Activated CD4-positive, alpha-beta T cell treated with anti-CD3 and anti-CD28 coated beads, Interleukin-2, amount 50 U/mL, for 4 hours (primary cell): ENCODE measurements at places on chromosomes 6 and 20.

DNA sequence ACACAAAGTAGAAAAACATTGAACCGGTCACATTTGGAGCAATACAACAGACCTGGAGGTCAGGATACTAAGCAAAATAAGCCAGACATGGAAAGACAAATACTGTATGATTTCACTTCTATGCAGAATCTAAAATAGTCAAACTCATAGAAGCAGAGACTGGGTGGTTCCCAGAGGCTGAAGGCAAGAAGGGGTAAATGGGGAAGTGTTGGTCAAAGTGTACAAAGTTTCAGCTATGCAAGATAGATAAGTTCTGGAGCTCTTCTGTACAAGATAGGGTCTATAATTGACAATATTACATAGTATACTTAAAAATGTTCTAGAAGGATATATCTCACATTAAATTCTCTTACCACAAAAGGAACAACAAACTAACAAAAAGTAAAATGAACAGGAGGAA lies 70.3 kb downstream of the TMEM244 start:
- DNase-seq: no peak

DNA sequence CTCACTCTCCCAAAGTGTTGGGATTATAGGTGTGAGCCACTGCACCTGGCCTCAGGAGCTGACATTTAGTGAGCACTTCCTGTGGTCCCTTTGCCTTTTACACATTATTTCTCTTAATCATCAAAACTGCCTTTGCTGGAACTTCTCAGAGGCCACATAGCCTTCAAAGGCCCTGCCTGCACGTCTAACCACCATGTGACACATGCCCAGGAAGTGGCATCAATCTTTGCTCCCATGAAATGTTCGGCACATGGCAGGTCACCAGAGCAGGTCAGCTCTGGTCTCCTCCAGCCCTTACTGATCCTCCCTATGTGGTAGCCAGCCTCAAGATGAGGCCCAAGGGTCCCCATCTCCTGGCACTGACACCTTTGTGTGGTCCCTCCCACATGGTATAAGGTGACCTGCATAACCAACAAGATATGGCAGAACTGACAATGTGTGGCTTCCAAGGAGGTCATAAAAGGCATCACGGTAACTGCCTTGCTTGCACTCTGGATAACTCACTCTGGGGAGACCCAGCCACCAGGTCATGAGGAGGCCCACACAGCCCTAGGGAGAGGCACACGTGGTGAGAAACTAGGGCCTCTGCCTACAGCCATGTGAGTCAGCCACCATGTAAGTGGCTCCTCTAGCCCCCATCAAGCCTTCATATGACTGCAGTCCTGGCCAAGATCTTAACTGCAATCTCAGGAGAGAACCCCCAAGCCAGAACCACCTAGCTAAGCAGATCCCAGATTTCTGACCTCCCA lies 28.8 kb upstream of the HMGA1 start:
- no peak for DNase-seq

- DNase-seq: no peak
Observed at GRCh38 chr6:125742464-125743120, 6.8 kb upstream of the HEY2 start.

GRCh38 chr6:3321042-3321441 lies 62.3 kb downstream of the PSMG4 start:
- DNase-seq: no peak

GRCh38 chr6:11122380-11122779 lies 10.9 kb upstream of the ERVFRD-1 start:
- DNase-seq: no peak

- no peak for DNase-seq
Observed at GRCh38 chr20:56911946-56912345, 282.8 kb downstream of the TFAP2C start.

- DNase-seq: no peak
Observed at GRCh38 chr6:149825292-149825691, 38.9 kb downstream of the LRP11 start.

DNA sequence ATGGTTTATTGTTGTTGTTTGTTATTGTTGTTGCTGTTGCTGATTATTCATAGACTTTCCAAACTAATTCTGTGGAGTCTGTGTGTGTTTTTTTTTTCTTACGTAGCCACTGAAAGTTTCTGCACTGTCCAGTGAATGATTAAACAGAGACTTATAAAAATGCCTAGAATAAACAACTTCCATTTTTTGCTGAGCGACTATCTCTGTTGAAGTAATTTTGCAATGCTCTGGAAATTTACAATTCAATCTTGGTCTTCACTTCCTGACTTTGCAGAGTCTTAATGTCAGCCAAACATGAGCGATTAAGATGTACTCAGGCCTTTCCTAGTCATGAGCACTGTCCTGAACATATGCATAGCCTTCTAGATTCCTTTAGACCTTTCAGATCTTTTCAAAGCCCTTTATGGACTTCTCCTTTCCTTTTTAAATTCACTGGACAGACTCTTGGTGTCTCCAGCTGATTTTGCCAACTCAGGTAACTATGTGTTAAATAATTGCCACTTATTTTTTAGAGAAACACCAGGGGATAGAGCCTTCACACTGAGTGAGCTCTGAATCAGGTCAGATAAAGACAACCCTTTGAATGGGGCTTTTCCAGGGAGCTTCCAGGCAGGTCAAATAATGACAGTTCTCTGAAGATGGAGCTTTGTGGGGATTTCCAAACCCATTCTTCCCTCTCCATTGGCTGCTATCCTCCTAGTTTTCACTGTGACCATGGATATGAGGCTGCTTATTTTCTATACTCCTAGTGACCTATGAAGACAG lies 622.8 kb upstream of the EPHA7 start:
- DNase-seq: no peak

DNA sequence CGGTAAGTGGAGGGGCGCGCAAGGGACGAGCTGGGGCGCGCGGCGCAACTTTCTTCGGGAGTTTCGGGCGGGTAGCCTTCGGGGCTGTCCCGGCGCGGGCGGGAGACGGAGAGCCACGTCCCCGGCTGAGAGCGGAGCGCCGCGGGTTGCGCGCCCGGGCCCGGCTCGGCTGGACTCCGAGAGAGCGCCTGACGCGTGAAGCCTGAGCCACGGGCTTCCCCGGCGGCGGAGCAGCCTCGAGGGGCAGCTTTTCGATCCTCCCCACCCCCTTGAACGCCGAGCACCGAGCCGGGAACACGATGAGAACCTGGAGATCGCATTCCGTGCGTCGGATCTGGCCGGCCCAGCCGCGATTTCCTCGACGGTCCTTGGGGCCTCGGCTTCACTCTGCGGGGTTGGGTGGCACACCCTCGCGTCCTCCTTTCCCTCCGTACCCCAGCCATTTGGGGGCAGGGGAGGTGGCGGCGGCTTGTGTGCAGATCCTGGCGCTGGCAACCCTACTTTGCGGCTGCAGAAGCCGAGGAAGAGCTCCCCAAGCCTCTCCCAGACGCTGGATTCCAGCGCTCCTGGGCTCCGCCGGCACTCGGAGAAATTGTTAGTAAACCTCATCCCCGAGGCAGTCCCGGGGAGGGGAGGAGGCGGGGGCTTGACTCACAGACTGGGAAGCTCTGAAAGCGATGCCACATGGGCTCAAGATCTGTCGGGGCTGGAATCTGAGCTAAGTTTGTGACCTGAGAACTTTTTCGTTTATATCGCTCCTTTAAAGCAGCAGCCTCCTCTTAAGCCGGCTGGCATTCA lies 572 bp downstream of the DSE start:
- peak; percentile 26 for DNase-seq

DNA sequence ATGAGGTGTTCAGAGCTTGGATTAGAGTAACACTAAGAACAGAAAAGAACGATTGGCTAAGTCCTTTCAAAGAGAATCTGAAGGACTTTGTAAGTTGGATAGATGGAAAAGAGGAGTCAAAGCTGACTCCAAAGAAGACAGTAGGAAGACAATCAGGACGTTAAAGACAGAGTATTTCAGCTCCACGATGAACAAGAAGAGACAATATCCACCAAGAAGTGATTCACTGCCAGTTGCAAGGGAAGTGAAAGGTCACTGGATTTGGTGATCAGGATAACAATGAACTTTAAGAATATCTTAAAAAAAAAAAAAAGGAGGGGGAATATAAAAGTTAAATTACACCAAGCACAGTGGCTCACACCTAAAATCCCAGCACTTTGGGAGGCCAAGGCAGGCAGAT lies 17.9 kb downstream of the REPS1 start:
- no peak for DNase-seq

- DNase-seq: no peak
Observed at GRCh38 chr20:43830883-43831282, 83.8 kb upstream of the TOX2 start.

DNA sequence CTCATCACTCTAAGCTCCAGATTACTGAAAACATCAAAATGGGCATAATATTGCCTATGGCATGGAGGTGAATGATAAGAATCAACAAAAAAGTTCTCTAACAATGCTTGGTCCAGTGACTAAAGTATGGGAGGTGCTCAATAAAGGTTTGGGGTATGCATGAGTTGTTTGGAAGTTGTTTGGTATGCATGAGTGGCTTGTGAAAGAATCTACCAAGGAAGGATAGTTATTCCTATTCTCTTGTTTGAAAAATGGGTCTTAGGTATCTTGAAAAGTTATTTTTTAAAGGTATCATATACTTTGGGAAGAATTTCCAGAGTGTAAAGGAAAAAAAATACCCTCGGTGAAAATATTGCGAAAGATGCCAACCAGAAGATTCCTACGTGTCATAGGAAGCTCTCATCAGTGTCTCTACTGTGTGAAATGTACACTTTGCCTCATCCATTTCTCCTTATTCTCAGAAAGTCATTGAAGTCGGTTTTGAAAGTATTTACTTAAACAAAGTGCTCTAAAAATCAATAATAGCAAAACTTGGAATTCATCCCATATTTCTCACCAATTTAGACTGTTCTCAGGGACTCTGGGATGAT lies 449.8 kb downstream of the ADGRB3 start:
- DNase-seq: no peak

DNA sequence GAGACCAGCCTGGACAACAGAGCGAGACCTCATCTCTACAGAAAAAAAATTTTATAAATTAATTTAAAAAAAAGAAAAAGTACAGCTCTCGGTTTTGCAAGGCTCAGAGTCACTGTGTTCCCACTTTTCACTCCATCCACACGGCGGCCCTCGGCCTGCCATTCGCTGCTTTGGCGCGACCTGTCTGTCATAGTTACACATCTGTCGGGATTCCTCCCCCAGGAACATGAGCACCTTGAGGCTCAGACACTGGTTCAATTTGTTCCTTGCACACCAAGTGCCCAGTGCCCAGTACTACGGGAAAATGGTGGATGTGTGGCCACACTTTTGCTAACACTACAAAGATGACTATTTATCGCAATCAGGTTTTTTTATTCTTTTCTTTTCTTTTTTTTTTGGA lies 8.4 kb downstream of the CTSZ start:
- no peak for DNase-seq

- DNase-seq: no peak
Observed at GRCh38 chr6:113644861-113645575, 212.1 kb upstream of the MARCKS start.

GRCh38 chr6:152846825-152847224 lies 96.2 kb downstream of the VIP start:
- no peak for DNase-seq

DNA sequence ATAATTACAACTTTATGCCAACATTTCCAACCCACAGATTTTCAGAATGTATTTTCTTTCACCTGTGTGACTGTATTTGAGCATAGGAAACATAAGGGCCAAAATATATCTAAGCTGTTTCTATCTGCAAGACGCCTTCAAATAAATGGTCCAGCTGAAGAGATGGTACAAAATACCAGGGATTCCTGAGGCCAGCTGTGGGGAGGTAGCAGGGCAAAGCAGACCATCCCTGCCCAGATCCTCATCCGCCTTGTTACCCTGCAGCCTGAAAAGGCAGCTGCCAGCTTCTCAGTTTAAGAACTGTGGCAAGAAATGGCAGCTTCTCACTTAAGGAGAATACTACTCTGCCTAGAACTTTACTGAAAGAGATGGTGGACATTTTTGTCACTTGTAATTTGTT lies 143.3 kb downstream of the KHDC1L start:
- no peak for DNase-seq

- DNase-seq: no peak
Observed at GRCh38 chr20:881051-881782, 34.9 kb downstream of the ANGPT4 start.

DNA sequence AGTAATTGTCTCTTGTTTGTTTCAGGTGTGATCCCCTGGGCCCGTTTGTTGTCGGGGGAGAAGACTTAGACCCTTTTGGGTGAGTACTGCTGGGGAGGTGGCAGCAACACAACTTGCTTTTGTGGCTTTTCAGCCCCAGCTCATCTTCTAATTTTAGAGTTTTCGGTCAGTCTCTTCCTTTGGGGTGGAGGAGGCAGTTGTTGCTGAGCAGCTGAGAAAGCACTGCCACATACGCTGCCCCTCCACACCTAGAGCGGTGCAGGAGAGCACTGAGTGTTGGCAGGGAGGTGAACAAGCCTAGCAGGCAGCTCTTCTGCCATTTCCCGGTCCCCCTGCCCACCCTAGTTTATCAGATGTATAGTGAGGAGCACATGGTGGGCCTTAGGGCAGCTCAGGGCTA lies 21.7 kb downstream of the TMEM74B start:
- DNase-seq: no peak

DNA sequence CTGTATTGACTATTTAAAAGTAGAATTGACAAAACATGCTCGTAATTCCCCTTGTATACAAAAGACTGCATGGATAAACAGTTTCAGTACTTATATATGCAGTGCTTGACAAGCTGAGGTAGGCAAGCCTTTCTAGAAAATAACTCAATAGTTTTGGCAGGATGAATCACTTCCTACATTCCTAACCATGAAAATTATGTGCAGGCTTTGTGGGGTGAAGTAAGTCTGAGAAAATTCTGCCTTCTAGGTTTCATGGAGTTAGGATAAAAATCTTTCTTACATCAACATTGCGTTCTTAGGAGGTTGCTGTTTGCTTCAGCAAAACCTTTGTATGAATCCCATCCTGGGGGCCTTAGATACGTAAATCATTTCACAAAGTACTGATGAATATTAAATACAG lies 801.4 kb upstream of the EYS start:
- DNase-seq: no peak

DNA sequence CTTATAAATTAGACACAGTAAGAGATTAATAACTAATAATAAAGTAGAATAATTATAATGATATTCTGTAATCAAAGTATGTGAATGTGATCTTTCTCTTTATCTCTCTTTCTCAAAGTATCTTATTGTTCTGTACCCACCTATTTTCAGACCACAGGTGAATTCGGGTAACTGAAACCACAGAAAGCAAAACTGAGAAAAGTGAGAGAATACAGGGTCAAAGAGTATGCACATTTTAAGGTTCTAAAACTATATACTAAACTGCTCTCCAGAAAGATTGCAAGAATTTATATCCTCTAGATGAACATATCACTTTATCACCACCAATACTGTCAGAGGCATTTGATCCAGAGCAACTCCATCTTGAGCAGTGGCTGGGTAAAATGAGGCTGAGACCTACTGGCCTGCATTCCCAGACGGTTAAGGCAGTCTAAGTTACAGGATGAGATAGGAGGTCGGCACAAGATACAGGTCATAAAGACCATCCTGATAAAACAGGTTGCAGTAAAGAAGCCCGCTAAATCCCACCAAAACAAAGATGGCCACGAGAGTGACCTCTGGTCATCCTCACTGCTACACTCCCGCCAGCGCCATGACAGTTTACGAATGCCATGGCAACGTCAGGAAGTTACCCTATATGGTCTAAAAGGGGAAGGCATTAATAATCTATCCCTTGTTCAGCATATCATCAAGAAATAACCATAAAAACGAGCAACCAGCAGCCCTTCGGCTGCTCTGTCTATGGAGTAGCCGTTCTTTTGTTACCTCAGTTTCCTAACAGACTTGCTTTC lies 211.3 kb downstream of the PTPRT start:
- DNase-seq: no peak
